ENCODE measurements at places on chromosomes 2 and 18.

- H3K4me1 ChIP-seq, result no peaks in the 10 kb centered on the region
- DNase-seq, result no peak
- H3K27me3 ChIP-seq, result peaks cover 64% of the 10 kb centered on the region
- no peak overlapping the region for H3K27ac ChIP-seq
Measured at GRCh38 chr2:231000211-231000904, 4.4 kb downstream of the SPATA3 start.

- H3K36me3 ChIP-seq, result no peaks in the 10 kb centered on the region
- no peak for DNase-seq
- no peak overlapping the region for H3K4me3 ChIP-seq
- peaks cover 60% of the 10 kb centered on the region for H3K27me3 ChIP-seq
- peaks cover 12% of the 10 kb centered on the region for H3K4me1 ChIP-seq
Measured at GRCh38 chr2:27281442-27281841, 787 bp upstream of the TRIM54 start.

DNA sequence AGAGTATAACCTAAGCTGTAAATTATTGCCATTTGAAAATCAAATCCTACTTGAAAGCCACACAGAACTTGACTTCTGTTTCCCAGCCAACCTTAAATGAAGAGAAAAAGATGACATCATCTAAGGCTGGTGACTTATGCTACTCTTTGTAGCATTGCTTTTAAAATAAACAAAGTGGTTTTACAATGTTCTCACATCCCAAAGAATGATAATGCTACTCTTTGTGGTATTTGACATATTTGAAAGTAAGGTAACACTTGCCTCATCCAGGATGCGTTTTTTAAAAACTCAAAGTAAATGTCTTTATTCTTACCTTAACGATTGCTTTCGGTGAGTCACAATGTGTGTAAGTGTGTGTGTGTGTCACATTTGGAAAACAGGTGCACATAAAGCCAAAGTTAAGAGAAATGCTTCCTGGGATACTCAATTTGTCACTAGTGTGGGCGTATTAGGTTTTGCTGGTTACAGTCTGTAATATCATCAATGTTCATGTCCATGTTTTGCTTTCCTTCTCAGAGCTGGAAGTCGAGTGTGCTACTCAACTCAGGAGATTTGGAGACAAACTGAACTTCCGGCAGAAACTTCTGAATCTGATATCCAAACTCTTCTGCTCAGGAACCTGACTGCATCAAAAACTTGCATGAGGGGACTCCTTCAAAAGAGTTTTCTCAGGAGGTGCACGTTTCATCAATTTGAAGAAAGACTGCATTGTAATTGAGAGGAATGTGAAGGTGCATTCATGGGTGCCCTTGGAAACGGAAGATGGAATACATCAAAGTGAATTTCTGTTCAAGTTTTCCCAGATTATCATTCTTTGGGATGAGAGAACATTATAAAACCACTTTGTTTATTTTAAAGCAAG lies 2.6 kb downstream of the PMAIP1 start:
- no peak for DNase-seq
- peaks cover 8% of the 10 kb centered on the region for H3K36me3 ChIP-seq
- H3K27ac ChIP-seq, result no peak overlapping the region
- no peak overlapping the region for H3K4me3 ChIP-seq
- H3K4me1 ChIP-seq, result peaks cover 16% of the 10 kb centered on the region

DNA sequence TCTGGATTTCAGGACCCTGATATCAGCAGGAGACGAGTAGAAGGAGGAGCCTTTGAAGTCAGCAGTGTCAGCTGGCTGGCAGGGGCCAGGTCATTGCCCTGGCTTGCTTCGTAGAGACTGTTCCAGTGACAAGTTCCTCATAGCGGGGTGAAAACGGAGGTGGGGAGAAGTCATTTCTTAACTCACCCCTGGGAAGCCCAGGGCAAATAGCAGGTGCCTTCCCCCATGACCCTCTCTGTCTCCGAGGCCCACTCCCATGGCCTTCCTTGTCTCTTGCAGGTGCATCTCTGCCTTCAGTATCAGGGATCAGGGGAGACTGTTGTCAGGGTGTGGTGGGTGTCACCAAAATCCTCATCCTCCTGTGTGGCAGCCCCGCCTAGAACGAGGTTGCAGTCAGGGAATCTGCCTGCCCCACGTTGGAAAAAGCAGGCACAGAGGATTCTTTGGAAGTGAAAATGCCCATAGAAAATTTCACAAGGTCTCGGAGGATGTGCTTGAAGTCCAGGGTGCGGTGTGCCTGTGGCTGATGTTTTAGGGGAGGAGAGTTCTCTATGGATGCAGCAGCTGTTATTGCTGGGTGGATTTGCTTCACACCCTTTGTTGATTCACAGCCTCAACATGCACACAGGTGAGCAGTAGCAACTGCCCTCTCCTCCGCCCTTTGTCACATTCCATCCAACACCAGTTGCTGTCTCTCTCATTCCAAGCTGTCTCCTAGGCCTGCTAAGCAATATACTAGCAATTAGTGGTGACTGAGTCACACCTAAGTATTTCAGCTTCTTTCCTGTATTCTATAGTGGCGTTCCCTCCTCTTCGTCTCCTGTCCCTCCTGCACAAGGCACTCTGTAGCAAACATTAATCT lies 142.6 kb upstream of the FHL2 start:
- H3K36me3 ChIP-seq, result no peaks in the 10 kb centered on the region
- no peak overlapping the region for H3K27ac ChIP-seq
- H3K27me3 ChIP-seq, result peaks cover 15% of the 10 kb centered on the region
- H3K4me3 ChIP-seq, result no peak overlapping the region

- no peak overlapping the region for H3K4me3 ChIP-seq
- DNase-seq, result no peak
Measured at GRCh38 chr2:18891600-18892345, 302.4 kb upstream of the NT5C1B start.

DNA sequence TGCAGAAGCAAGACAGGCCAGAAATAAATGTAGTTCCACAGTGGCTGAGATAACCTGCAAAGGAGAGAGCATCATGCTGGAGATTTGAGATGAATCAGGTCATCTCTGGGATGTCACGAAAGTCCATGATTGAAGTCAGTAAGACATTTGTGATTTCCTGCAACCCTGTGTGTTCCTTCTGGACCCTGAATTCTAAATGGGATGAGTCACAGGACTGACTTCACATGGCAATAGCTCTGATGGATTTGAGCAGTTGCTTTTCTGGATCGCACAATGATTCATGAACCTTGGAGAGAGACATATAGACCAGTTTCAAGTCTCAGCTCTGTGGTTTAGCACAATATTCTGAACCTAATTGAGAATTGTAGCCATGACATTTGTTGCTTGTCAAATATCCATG lies 102.9 kb downstream of the TSN start:
- H3K27ac ChIP-seq, result no peak overlapping the region
- no peaks in the 10 kb centered on the region for H3K36me3 ChIP-seq
- H3K27me3 ChIP-seq, result peaks cover 35% of the 10 kb centered on the region

- no peaks in the 10 kb centered on the region for H3K27me3 ChIP-seq
- no peak overlapping the region for H3K27ac ChIP-seq
- H3K4me3 ChIP-seq, result no peak overlapping the region
- no peak for DNase-seq
- H3K4me1 ChIP-seq, result no peaks in the 10 kb centered on the region
Measured at GRCh38 chr2:83368461-83368860, 1090.6 kb downstream of the SUCLG1 start.

DNA sequence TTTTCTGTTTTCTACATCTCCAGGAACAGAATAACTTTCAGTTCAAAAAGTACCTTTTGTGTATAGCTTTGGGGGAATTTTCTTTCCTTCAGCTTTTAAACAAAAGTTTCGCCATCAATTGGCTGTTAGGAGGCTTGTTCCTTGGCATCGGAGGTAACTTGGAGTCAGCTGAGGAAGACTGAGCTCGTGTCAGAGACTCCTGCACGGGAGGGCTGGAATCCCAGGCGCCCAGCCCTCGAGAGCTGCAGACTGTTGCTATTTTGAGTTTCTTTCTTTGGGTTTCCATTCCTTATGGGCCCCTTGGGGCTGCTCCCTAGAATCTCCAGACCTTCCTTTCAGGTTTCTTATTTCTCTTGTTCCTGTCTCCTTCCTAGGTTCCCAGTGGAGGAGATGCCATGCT lies 8.1 kb downstream of the EMILIN2 start:
- peaks cover 21% of the 10 kb centered on the region for H3K27me3 ChIP-seq
- no peak for DNase-seq
- H3K4me3 ChIP-seq, result peak overlapping the region; percentile 1
- H3K27ac ChIP-seq, result no peak overlapping the region

DNA sequence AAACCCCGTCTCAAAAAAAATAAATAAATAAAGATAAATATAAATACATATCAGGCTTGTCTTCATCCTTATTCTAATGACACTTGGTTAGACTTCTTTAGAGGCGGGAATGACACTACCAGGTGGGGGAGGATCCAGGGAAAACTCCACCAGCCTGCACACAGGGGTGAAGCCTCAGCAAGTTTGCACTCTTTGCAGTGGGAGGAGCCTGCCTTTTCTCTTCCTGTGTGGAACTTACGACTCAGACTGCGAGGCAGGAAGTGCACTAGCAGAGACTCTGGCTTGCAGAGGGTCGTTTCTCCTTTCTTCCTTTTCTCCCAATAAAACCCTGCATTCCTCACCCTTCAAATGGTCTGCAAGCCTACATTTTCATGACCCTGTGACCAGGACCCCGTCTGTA lies 153.6 kb upstream of the CBLN2 start:
- H3K36me3 ChIP-seq, result no peaks in the 10 kb centered on the region
- H3K27me3 ChIP-seq, result peaks cover under 1% of the 10 kb centered on the region
- H3K4me3 ChIP-seq, result no peak overlapping the region
- H3K27ac ChIP-seq, result no peak overlapping the region
- no peak for DNase-seq
- peaks cover 6% of the 10 kb centered on the region for H3K4me1 ChIP-seq

DNA sequence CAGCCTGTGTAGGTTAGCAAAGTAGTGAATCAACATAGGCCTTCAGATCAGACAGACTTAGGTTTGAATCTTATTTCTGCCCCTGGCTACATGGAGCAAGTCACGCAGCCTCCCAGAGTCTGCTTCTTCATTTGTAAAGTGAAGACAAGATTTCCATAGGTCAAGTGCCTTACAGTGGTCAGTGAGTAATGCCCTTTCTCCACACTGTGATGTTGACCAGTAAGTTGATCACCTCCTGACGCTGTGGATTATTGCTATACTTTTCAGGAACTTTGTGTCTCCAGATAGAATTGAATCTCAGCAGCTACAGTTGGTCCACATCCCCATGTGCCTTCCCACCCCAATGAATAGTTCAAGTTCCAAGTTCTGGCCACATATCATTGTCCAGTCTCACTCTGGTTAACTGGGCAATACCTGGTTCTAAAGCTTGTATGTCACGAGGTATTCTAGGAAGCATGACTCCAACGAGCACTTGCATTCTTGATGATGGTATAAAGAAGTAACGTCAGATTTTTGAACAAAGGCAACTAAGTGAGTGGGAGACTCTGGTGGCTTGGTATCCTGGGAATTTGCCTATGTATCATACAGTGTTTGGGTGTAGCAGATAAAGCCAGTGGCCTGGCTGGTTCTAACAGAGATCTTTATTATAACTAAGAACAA lies 2.1 kb upstream of the CLIP4 start:
- no peaks in the 10 kb centered on the region for H3K36me3 ChIP-seq
- H3K4me1 ChIP-seq, result peaks cover 31% of the 10 kb centered on the region
- H3K4me3 ChIP-seq, result no peak overlapping the region
- no peak for DNase-seq

DNA sequence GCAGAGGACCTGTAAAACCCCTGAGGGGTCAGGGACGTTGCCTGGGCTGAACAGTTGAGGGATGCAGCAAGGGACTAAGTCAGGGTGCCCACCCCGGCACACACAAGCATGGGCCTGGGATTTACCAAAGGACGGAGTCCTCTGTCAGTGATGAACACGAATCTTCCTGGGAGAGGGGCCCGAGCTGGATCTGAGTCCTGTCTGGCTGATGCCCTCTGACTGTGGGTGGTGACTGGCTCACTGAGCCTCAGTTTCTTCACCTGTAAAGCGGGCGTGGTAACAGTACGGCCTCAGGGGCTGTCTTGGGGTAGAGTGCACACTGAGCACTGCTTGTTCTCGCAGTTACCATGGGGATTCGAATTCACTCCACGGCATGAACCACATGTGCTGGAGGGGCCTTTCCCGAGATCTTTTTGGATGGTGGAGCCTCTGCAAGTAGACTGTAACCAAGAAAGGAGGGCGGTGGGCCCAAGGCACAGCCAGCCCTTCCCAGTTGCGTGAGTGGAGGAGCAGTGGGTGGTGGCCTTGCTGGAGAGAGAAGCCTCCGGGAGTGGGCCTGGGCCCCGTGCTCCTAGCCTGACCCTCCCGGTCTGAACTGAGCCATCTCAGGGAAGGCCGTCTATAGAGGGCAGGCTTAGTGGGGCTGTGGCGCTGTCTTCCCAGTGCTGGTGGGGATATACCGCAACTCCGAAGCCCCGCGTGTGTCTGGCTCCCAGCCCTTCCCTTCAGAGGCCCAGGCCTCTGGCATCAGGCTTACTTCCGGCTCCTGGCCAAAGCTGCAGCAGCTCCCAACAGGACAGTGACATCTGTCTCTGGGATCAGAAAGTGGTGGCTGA lies 130.8 kb upstream of the HS6ST1 start:
- H3K27ac ChIP-seq, result no peak overlapping the region
- H3K4me3 ChIP-seq, result no peak overlapping the region
- no peaks in the 10 kb centered on the region for H3K27me3 ChIP-seq
- DNase-seq, result peak; percentile 35

GRCh38 chr2:127121353-127121752 lies 14.4 kb upstream of the BIN1 start:
- no peaks in the 10 kb centered on the region for H3K36me3 ChIP-seq
- no peak for DNase-seq
- H3K27me3 ChIP-seq, result no peaks in the 10 kb centered on the region
- no peak overlapping the region for H3K27ac ChIP-seq

DNA sequence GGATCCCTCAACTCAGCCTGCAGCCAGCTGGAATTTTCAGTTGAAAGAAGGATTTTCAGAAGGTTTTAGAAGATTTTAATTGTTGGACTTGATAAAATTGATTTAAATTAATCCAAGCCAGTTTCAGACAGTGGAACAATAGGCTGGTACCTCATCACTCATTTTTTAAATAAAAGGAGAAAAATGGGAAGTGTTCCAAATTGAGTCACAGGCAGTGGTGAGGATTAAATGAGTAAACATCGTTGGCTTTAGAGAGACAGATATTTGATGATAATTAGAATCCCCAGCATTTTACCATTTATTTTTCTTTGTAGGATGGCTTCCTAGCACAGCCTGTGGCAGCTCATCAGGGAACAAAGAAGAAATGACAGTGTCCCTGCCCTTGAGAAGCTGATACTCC lies 7.4 kb downstream of the CXCR4 start:
- no peak for DNase-seq
- H3K27ac ChIP-seq, result no peak overlapping the region
- H3K4me3 ChIP-seq, result no peak overlapping the region
- peaks cover 79% of the 10 kb centered on the region for H3K27me3 ChIP-seq

All from mesothelial cell of epicardium (in vitro differentiated cells).